ENCODE measurements at places on chromosomes 6 and 20. TPM values are rescaled to one million over a fixed set of nuclear protein-coding genes. Genes with fewer than 3 reads are reported as not detected.

The OCSTAMP gene
- total RNA-seq = not detected

The SLC16A10 gene
- 7.6 TPM for total RNA-seq

The CDKN1A gene
- total RNA-seq = 195 TPM

The TRAPPC3L gene
- 0.33 TPM for total RNA-seq

The PLCB1 gene
- total RNA-seq = 16.9 TPM

The GRM1 gene
- total RNA-seq = not detected

The TCFL5 gene
- 9.6 TPM for total RNA-seq

All from posterior vena cava (tissue), 2 donors.